Cerebellar nuclear complex (tissue), 1 donor: ENCODE measurements at places on chromosomes 16 and 17.

- no peak for DNase-seq
Measured at GRCh38 chr17:43940630-43941029, 1.6 kb downstream of the PPY start.

- DNase-seq = no peak
Measured at GRCh38 chr17:41977991-41978390, 11.4 kb downstream of the CNP start.

DNA sequence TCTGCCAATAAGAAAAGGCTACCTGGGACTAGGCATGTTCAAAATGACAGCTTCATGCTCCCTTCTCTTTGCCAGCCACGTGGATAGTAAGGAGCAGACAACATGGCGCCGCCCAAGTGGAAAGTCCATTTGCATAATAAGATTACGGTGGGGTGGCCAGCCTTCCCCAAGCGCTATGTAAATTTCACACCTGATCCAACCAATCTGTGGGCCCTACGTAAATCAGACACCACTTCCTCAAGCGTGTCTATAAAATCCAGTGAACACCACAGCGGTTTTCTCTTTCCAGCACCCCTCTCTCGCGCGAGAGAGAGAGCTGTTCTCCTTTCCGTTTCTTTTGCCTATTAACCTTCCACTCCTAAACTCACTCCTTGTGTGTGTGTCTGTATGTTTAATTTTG lies 140.3 kb upstream of the ERCC4 start:
- no peak for DNase-seq

- no peak for DNase-seq
Measured at GRCh38 chr16:10539236-10539635, 41.2 kb downstream of the EMP2 start.

- no peak for DNase-seq
Measured at GRCh38 chr17:79826204-79826680, 13.0 kb downstream of the CBX4 start.

GRCh38 chr17:17944242-17944641 lies 28.0 kb downstream of the TOM1L2 start:
- no peak for DNase-seq

DNA sequence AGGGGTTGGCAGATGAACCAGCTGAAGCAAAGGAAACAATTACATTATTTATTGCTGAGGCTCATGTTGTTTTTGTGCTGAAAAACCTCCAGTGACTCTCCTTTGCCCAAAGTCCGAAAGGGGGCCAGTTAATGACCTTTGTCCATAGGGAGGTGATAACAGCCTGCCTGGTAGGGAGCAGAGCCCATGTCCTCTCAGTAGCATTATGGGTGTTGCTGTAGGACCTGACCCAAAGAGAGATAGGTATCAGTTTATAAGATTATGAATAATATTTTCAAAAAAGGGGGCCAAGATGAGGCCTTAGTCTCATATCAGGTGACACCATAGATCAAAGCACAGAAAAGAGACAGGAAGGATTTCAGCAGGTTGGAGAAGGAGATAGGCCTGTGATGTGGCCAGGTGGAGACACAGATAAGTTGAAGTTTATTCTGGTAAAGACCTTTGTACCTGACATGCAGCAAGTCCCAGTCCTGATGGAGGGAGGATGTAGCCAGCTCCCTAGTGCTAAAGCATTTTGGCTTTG lies 55.1 kb downstream of the CENPV start:
- no peak for DNase-seq

- DNase-seq = no peak
Measured at GRCh38 chr16:30005341-30006094, 5.3 kb downstream of the DOC2A start.

DNA sequence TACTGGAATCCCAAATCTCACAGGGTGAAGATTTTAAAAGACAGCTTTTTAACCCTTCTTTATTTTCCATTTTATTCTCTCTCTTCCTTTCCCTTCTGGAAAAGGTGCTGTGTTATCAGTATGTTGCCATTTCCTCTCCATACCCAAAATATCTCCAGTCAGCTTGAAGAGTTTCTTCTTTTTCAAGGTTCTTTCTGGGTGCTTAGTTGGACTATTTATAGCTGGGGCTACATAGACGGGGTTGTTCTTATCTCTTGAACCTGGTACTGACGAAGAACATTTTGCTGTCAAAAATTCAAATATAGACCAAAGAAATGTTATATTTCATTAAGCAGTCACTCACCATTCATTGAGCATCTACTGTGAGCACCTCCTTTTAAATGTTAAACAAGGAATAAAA lies 48.6 kb downstream of the IST1 start:
- DNase-seq = no peak

DNA sequence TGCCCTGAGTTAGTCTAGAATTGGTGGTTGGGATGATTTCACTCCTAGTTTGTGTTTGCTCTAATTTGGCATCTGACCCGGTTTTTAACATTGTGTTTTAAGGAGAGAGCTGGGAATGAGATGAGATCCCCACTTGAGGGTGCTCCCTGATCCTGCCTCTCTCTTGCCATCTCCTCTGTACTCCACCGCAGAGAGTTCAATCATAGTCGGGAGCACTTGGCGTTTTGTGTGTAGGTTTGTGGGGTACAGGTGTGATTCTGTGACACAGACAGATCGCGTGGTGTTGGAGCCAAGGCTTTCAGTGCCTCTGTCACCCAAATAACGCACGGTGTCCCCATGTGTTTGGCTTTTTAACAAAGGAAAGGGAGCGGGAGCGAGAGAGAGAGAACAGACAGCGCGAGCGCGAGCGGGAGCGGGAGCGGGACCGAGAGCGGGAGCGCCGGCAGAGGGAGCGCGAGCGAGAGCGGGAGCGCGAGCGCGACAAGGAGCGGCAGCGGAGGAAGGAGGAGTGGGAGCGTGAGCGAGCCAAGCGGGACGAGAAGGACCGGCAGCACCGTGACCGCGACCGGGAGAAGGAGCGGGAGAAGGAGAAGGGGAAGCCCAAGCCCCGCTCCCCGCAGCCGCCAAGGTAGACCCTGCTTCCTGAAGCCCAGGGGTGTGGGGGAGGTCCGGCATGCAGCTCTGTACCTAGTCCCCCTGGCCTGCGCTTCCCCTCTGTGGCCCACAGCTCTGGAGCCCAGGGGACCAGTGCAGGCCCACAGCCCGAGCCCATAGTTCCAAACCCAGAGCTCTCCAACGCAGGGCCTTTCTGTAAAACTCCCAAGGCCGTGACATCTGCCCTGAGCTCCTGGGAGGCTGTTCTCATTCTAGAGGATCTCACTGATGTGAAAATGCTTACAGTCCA lies 27.2 kb upstream of the IL17C start:
- DNase-seq = no peak

DNA sequence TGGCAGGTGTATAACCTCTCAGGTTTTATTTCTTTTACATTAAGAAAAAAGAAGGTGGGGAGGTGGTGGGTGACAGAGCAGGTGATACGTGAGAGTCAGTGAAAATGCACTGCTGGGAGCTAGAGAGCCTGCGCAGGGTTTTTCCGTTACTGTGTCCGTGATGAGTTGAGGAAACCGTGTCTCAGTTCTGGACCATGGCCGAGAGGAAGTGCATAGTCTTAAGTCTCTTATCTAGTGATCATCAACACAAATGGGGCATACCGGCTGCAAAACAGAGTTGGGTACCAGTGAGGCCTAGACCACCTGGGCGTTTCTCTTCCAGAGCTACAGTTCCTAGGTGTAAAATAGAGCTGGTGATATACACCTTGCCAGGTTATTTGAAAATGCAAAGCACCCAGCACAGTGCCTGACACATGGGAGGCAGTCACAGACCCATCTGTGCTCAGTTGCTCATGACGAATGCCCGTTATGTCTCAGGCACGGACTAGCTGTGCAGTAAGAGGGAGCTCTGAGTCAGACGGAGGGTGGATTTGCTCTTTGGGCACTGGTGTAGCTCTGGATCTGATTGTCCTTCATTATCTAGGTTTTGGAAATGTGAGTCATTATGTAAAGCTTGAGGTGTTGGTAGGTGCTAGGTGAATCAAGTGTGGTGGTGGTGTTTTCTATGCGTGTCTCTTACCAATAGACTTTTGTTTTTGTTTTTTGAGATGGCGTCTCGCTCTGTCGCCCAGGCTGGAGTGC lies 60.9 kb downstream of the RPTOR start:
- DNase-seq = no peak

GRCh38 chr16:72189865-72190371 lies 18.0 kb upstream of the PMFBP1 start:
- DNase-seq = no peak

GRCh38 chr17:29116804-29117753 lies 63.1 kb downstream of the MYO18A start:
- no peak for DNase-seq

DNA sequence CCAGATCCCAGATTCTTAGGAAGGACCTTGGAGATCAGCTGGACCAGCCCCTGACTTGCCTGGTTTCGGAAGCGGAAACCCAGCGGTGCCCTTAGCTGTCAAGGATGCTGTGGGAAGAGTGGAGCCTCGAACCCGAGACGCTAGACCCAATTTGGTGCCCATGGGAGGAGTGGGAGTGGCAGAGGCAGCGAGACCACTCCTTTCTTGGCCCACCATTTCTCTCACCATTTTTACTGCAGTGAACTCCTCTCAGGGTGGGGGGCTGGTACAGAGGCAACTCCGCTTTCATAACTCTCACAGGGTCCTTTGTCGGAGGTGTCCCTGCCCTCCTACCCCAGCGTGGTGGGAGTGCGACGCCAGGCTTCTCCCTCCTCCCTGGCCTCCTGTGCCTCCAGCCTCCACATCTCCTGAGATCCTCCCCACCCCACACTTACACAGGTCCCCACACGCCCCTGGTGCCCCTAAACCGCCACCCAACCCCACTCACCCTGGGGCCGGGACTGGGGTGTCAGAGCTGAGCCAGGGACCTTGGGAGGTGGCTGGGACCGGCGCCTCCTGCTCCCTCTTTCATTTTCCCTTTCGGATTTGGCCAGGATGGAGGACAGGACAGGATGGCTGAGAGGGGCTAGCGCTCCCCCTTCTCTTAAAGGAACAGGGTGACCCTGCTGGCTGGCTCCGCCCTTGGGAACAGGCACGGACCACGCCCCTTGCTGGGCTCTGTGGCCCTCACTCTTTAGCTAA lies at the start of gene GJD3:
TSS of gene GJD3 (minus strand) at position 617 of the 741 bp plus-strand sequence. CDS start 922 bp downstream, outside the sequence.
- DNase-seq = no peak

DNA sequence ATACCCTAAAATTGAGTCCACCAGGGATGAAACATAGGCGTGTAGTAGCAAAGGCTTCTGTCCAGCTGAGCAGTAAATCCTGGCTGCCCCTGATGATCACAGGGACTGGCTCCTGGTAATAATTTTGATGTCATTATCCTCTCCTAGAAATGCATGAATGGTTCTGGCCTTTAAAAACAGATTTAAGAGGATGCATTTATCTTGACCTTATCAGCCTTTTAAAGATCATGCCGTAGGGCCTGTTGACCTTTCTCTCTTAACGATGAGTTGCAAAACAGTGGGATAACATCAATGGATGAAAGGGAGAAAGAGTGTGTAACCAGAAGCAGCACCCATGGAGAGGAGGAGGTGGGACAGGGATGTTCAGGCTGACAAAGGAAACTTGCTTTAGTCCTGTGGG lies 128.5 kb downstream of the CA10 start:
- DNase-seq = no peak

DNA sequence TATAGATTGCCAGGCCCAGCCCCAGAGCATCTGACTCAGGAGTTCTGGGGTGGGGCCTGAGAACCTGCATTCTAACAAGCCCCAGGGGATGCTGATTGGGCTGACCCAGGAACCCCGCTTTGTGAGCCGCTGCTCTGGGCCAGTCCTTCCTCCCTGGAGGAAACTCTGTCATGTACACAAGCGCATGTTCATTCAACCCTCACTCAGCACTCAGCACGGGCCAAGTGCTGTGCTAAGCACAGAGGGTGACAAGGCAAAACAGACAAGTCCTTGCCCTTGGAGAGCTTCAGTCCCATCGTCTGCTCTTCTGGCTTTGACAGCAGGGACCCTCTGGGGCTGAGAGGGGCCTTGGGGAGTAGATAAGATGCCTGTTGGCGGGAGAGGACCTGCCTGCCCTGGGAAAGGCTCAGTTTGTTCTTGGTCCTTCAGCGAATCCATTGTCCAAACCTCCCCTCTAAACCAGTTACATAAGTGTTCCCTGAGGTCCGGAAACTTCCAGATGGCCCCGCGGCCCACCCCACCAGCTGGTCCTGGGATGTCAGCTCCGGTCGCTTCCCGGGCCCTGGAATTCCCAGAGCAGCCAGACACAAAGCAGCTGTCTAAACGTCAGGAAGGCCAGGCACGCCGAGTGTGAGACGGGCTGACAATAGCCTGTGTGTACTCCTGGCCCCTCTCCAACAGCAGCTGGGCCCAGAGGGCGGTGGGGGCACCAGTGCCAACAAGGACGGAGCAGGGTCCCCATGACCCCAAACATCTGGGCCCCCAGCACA lies 88.8 kb downstream of the ZDHHC7 start:
- DNase-seq = peak; percentile 4

DNA sequence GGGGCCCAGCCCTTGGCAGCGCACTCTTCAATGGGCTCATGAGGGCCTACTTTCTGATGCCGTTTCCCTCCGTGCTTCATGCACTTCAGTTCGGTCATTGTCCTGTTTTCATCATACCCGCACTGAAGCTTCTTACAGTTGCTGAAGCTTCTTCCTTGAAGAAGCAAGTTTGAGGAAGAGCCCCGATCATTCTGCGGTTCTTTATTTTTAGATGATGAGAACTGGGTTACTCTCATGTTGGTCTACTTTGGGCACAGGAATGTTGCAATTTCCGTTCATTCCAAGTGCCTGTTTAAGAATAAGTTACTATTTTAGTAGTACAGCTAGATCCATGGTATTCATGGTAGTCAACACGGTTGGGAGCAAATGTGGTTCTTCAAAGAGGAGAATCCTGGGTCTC lies 587.7 kb upstream of the HSBP1 start:
- no peak for DNase-seq

GRCh38 chr17:80880648-80880985 lies 111.0 kb upstream of the CHMP6 start:
- DNase-seq = no peak

DNA sequence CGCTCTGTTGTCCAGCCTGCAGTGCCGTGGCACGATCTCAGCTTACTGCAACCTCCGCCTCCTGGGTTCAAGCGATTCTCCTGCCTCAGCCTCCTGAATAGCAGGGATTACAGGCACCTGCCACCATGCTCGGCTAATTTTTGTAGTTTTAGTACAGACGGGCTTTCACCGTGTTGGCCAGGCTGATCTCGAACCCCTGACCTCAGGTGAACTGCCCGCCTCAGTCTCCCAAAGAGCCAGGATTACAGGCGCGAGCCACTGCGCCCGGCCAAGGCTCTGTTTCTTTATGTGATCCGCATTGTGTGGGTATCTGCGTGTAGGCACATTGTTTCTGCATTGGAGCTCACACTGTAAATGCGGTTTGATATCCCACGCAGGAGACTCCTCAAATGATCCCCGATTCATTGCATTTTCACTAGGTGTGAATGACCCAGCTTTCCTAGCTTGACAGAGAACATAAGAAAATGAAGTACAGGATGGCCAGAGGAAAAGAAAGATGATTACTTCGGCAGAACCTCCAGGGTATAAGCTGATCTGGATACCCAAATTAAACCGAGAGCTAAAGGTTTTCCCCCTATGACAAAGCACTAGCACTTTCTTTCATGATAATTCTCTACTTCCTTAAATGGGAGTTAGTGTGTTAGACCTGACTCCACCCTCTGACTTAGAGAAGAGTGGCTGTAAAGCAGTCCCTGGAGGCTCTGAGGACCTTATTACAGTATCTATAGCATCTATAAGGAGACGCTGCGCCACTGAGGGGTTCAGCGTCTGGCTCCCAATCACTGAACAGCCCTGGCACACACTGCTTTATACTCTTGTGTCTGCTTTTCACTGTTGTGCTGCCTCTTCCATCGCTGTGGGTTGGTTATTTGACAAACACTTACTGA lies 17.3 kb downstream of the COTL1 start:
- DNase-seq = no peak
